Naive B cell (primary cell): ENCODE measurements at places on chromosomes 4 and X.

- no peak for DNase-seq
Measured at GRCh38 chr4:173182403-173182802, 13.8 kb downstream of the GALNT7 start.

- DNase-seq, result no peak
Measured at GRCh38 chr4:181798536-181798935, 444.7 kb upstream of the TENM3 start.

DNA sequence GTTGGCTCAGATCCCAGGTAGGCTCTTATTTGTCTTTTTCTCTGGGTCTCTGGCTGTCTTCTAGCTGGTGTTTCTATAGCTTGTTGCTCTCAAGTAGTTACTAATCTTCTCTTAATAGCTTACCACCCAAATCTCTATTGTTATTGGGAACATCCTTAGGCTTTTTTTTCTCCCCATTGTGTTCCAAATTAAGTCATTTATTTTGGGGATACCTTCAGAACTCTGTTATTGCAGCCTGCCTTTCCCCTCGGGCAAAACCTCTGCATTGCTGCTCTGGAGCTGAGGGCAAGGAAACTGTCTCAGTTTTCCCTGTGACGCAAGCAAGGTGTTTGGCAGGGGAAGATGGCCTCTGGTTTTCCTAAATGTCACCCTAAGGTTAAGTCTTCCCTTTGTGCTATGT, 338.1 kb upstream of the ZCCHC13 start:
- no peak for DNase-seq

- no peak for DNase-seq
Measured at GRCh38 chr4:142088906-142089305, 452.5 kb downstream of the IL15 start.

GRCh38 chrX:50565718-50566117, 95.1 kb upstream of the DGKK start:
- DNase-seq, result no peak
